ENCODE measurements at places on chromosomes 4 and X.

DNA sequence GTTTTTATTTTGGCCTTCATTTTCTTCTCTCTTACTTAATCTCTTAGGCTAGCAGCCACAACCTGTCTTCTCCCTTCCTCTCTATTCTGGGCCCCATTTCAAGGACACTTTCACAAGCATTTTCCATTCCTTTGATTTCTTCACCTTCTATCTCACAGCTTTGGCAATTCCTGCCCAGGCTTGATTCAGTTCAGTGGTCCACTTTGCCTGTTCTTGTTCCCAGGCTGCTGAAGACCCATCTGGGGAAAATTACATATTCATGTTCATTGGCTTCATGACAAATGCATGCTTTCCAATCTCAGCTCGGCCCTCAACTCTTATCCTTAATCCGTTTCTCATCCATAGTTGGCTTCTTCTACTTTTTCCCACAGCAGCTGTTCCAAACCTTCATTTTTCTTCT is 38.7 kb upstream of the LPAR4 start:
- no peak for DNase-seq

GRCh38 chr4:124973716-124974115 is 261.2 kb upstream of the ANKRD50 start:
- DNase-seq: no peak

- no peak for DNase-seq
Observed at GRCh38 chrX:118468122-118468521, 27.5 kb upstream of the DOCK11 start.

GRCh38 chrX:136745215-136746173 is 35.2 kb downstream of the ARHGEF6 start:
- no peak for DNase-seq

GRCh38 chrX:8672176-8672575 is 59.8 kb downstream of the ANOS1 start:
- DNase-seq: peak; percentile 4

DNA sequence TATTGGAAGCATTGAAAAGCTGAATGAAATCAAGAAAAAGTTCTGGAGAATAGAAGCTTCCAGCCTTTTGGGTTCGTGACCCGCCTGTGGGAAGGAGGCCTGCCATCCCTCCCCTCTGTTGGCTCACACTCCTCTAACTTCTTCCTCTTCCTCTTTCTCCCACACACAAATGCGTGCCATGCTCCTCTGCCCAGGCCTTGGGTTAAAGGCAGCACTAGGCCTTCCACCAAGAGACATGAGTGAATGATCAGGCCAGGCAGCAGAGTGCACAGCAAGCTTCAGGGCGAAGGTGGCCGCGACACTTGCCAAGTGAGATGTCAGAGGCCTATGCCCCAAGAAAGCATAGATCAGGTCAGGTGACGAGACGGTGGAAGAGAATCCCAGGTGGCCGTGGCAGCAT is 38.4 kb downstream of the FAM193A start:
- DNase-seq: no peak

GRCh38 chr4:182975806-182976205 is 58.6 kb upstream of the DCTD start:
- peak; percentile 92 for DNase-seq

DNA sequence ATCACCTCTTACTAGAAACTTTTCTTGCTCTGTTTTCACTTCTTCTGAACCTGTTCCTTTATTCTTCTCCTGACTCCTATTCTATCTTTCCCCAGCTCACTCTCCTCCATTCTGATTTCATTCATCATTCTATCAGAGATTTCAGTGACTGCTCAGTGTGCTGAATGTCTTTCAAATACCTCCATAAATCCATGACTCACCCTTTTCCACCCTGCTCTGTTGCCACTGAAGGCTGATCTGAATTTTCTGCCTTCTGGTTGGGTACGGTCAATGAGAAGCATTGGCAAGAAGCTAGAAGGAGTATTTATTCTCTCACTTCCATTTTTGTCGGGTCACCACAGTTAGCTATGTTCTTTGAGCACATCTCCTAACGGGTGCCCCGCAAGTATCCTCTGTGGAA is 265.9 kb downstream of the CBLL2 start:
- peak; percentile 27 for DNase-seq

GRCh38 chrX:137313627-137314026 is 252.3 kb upstream of the ZIC3 start:
- DNase-seq: no peak

DNA sequence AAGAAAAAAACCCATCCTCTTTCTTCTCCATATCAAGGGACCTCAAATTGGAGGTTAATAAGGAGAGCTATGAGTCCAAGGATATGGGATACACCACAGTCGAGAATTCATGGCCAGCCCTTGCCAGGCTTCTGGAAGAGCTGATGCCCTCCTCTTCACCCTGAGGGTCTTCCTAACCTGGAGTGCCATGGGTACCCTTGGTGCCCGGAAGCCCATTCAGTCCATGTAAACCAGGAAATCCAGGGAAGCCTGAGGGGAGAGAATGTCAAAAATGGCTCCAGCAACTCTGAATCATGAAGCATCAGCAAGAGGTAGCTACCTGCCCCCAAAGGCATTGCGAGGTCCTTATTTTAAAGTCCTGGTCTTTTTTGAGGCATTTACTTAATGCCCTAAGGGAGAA is 78.2 kb downstream of the ATG4A start:
- DNase-seq: no peak

- DNase-seq: no peak
Observed at GRCh38 chr4:44056721-44057151, 391.9 kb downstream of the KCTD8 start.

GRCh38 chr4:187436251-187436650 is 559.3 kb upstream of the ZFP42 start:
- DNase-seq: no peak

- DNase-seq: no peak
Observed at GRCh38 chrX:136847874-136848273, 32.7 kb downstream of the RBMX start.

- DNase-seq: no peak
Observed at GRCh38 chr4:12120968-12121367, 692.3 kb upstream of the HS3ST1 start.

DNA sequence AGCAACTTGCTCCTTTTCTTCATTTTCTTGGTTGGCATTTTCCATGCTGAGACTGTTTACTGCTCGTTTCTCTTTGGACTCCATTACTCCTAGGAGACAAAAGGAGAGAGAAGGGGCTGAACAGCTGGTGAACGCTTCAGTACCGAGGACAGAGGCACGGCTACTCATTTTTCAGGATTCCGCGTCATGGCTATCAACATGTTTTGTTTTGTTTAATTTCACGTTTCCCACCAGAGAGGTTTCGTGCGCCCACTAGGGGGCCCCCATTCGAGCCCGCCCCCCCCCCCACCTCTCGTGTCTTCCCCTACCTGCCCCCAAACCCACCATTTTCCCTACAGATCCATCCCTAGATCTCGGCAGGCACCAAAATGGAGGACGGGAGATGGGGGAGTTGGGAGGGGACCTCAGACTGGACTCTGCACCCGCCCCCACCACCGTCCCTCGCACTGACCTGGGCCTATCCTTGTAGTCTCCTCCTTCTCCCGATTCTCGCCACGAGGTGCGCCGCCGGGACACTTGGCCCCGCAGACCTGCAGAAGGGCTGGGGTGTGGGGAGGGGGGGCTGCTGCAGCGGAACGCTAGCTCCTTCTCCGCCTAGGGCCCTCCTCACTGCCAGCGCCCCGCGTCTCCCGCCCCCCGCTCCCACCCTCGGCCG is 653 bp downstream of the BEX1 start:
- peak; percentile 52 for DNase-seq

GRCh38 chr4:4386296-4386735 is 586 bp upstream of the NSG1 start:
- no peak for DNase-seq

- no peak for DNase-seq
Observed at GRCh38 chrX:124462931-124463330, 116.6 kb downstream of the SH2D1A start.

GRCh38 chr4:109990261-109991257 is 77.9 kb downstream of the EGF start:
- DNase-seq: no peak

- no peak for DNase-seq
Observed at GRCh38 chr4:84669201-84669600, 86.3 kb downstream of the CDS1 start.

- no peak for DNase-seq
Observed at GRCh38 chr4:146310319-146311021, 96.1 kb downstream of the REELD1 start.

DNA sequence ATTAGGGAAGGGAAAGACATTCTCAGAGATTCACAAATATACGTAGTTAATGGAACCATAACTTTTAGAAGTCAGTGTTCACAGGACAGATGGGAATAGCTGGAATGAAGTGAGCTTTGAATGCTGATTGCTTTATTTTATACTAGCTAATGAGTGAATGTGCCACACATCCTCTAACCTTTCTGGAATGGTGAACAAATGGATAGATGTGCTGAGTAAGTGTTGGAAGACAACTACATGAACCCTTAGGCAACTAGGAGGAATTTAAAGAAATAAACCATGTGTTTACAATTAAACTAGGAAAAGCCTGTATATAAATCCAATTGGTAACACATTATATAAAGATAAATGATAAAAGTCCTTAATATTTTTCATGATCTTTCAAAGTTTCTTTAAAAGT is 91.6 kb upstream of the LIMCH1 start:
- no peak for DNase-seq

GRCh38 chr4:2159931-2160330 is 82.0 kb downstream of the HAUS3 start:
- no peak for DNase-seq

GRCh38 chr4:43564107-43564506 is 671.6 kb downstream of the GRXCR1 start:
- DNase-seq: no peak

- no peak for DNase-seq
Observed at GRCh38 chrX:10195425-10195824, 38.6 kb downstream of the CLCN4 start.

DNA sequence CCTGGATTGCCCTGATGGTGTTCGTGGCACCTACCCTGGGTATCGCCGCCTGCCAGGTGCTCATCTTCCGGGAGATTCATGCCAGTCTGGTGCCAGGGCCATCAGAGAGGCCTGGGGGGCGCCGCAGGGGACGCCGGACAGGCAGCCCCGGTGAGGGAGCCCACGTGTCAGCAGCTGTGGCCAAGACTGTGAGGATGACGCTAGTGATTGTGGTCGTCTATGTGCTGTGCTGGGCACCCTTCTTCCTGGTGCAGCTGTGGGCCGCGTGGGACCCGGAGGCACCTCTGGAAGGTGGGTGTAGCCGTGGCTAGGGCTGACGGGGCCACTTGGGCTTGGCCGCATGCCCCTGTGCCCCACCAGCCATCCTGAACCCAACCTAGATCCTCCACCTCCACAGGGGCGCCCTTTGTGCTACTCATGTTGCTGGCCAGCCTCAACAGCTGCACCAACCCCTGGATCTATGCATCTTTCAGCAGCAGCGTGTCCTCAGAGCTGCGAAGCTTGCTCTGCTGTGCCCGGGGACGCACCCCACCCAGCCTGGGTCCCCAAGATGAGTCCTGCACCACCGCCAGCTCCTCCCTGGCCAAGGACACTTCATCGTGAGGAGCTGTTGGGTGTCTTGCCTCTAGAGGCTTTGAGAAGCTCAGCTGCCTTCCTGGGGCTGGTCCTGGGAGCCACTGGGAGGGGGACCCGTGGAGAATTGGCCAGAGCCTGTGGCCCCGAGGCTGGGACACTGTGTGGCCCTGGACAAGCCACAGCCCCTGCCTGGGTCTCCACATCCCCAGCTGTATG is 1.8 kb downstream of the AVPR2 start:
- DNase-seq: no peak

- DNase-seq: no peak
Observed at GRCh38 chr4:109419679-109420078, 13.9 kb upstream of the SEC24B start.

DNA sequence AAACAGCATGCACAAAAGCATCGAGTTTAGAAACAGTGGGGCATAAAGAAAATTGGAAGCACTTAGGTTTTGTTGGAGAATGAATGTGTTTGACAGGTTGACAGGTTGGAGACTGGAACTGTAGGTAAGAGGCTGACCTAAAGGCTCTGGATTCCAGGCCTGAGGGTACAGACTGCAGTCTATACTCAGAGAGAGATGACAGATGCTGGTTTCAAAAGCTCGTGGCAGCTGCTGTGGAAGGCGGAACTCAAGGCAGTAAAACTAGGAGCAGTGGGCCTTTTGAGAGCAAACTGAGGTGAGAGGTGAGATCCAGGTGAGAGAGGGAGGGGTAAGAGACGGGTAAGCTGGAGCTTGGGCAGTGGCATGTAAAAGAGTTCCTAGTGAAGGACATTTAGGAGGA is 415.2 kb downstream of the TRIML1 start:
- no peak for DNase-seq

DNA sequence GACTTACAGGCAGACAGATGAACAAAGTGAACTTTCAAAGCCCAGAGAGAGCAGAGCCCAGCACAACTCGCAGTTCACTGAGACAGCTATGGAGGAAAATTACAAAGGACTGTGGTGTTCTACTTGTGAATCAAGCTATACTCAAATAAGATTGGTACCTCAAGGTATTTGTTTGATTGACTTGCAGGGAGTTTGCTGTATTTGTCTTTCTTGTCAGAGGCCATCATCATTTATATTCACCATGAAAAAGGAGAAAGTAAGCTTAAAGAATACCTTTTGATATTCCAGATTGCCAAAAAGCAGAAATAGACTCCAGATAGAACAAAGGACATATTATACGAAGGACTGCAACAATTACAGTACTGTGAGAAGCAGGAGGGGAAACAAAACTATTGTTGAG is 1047.9 kb downstream of the RPA4 start:
- DNase-seq: no peak

- DNase-seq: no peak
Observed at GRCh38 chrX:74924449-74925224, 615 bp downstream of the NEXMIF start.

DNA sequence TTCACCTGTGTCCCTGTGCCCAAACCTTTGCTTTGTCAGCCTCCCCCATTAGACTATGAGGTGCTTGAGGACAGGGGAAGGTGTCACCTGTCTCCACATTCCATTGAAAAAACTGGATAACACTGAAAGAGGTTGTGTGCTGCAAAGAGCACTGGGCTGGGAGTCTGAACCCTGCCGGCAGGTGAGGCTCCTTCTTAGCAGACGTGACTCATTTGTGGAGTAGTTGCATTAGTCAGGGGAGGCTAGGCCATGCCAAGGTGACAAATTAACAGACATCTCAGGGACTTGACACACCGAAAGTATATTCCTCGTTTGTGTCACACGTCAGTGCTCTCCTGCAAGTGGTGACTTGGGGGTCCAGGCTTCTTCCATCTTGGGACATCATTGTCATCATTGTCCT is 95.9 kb upstream of the STX18 start:
- no peak for DNase-seq

DNA sequence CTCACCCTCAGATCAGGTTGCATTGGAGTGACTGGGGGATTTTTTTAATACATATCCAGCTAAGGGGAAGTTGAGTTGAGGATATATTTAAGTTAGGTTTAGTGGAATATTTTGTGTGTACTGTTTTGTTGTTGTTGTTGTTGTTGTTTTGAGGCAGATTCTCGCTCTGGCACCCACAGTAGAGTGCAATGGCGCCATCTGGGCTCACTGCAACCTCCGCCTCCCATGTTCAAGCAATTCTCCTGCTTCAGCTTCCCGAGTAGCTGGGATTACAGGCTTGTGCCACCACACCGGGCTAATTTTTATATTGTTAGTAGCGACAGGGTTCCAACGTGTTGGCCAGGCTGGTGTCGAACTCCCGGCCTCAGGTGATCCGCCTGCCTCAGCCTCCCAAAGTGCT is 38.6 kb upstream of the ATP6AP2 start:
- DNase-seq: no peak

Data from ELR (cell line).